ENCODE measurements at places on chromosomes 4 and X. TPM values are rescaled to one million over a fixed set of nuclear protein-coding genes. Genes with fewer than 3 reads are reported as not detected.

ZCCHC18 gene
- total RNA-seq = 0.07 TPM

CYP2U1 gene
- 1.7 TPM for total RNA-seq

HS6ST2 gene
- 0.05 TPM for total RNA-seq

MGARP gene
- total RNA-seq = 0.85 TPM

OTUD6A gene
- total RNA-seq = not detected

KCND1 gene
- 1.2 TPM for total RNA-seq

HSD17B10 gene
- 172 TPM for total RNA-seq

CLDN2 gene
- total RNA-seq = 8.7 TPM

STS gene
- total RNA-seq = 2.4 TPM

PPARGC1A gene
- total RNA-seq = 0.06 TPM

PLP2 gene
- total RNA-seq = 328 TPM

UGT2A3 gene
- 0.08 TPM for total RNA-seq

PASD1 gene
- total RNA-seq = not detected

MAGED4B gene
- total RNA-seq = 11.0 TPM

SHROOM2 gene
- total RNA-seq = 0.28 TPM

FAM9B gene
- total RNA-seq = not detected

APLN gene
- 0.88 TPM for total RNA-seq

PNMA6E gene
- not detected for total RNA-seq

LDB2 gene
- total RNA-seq = not detected

CDKL5 gene
- 5.2 TPM for total RNA-seq

USP26 gene
- not detected for total RNA-seq

WAS gene
- total RNA-seq = 0.17 TPM

MAGED4 gene
- 7.2 TPM for total RNA-seq

SLC4A4 gene
- 2.6 TPM for total RNA-seq

SPATA4 gene
- 0.07 TPM for total RNA-seq

RGN gene
- not detected for total RNA-seq

PF4V1 gene
- total RNA-seq = not detected

MAGEB1 gene
- not detected for total RNA-seq

UCP1 gene
- total RNA-seq = not detected

LRP2BP gene
- 0.09 TPM for total RNA-seq

POLN gene
- total RNA-seq = 0.72 TPM

SOX3 gene
- total RNA-seq = not detected

SOD3 gene
- total RNA-seq = not detected

SPANXB1 gene
- 2.6 TPM for total RNA-seq

ALPK1 gene
- total RNA-seq = 2.2 TPM

NPY5R gene
- not detected for total RNA-seq

NLRP2B gene
- total RNA-seq = not detected

BEX5 gene
- not detected for total RNA-seq

S100G gene
- total RNA-seq = not detected

PCYT1B gene
- not detected for total RNA-seq

ACSL4 gene
- 29.7 TPM for total RNA-seq

TMEM33 gene
- total RNA-seq = 33.9 TPM

CCNA2 gene
- 46.8 TPM for total RNA-seq

TENM3 gene
- total RNA-seq = 1.3 TPM

Measured in A549 treated with DMSO at 1 μM for 4 hours (cell line).